ENCODE measurements at places on chromosomes 6 and 20.

GRCh38 chr6:37137201-37138090 lies 32.5 kb upstream of the PIM1 start:
- DNase-seq: no peak

DNA sequence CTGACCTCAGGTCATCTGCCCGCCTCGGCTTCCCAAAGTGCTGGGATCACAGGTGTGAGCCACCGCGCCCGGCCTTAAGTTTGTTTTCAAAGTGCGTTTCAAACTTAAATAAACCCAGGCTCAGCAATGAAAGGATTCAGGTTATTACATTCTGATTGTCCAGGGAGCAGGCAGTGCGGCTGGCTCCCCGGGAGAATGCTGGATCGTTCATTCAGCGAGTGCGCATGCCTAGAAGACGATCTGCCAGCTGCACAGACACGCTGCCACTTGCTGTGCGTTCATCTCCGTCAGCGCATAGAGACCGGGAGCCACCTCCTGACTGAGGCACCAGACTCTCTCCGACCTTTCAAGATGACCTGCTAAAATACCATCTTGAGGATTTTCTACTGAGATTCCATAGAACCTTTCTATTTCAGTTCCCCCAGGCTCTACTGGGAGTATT lies 163.9 kb upstream of the ZNF217 start:
- no peak for DNase-seq

DNA sequence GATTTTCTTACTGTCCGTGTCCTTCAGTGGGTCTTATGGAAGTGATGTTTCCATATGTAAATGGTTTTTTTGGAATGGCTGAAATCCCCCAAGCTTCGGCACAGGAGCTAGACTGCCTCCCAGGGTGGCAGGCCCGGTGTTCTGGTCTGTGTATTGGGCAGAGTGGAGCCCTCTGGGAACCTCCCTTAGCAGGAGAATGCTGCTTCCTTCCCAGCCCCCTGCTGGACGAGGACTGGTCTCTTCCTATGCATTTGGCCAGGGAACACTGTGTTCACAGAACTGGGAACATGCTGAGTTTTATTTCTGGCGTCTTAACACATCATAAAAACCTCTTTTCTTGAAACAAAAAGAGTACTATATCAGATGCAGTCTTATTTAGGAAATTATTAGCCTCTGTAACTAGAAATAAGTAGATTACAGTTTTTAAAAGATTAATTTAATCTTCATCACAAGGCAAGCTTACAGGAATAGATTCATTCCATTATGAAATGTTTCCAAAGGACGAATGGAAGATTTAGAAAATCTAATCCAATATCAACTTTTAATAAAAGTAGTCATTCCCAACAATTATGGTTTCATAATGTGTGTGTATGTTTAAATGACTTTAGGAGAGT lies 56.6 kb downstream of the SYTL3 start:
- DNase-seq: no peak

- DNase-seq: no peak
These were observed 371.4 kb downstream of the CDH4 start for GRCh38 chr20:61623451-61623850.

DNA sequence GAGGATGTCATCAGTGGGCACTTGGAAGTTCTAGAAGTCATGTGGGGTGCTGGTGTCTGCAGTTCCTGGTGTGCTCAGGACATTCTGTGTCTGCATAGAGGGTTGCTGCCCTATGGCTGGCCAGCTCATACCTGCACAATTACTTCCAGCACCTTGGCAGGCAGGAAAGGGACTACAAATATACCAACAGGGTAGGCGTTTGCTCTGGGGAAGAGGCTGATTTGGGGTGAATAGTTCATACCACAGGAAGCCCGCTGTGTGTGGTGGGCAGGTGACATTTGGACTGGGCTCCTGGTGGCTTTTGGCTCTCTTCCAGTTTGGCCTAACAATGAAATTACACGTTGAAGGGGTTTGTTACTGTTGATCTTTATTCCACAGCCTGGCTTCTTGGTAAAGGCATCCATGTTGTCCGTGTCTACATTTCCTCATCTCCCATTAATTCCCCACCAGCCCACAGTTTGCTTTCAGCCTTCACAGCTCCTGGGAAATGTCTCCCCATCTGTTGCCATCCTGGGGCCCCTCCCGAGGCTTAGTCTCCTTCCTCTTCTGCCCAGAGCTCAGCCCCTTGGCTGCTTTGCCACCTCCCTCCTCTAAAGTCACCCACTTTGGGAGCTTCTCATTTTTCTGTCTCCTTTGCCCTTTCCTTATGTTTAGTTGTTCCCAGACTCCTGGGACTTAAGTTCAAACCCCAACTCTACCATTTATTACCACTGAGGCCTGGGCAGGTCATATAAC lies 88.1 kb downstream of the RSPH3 start:
- DNase-seq: peak; percentile 5

DNA sequence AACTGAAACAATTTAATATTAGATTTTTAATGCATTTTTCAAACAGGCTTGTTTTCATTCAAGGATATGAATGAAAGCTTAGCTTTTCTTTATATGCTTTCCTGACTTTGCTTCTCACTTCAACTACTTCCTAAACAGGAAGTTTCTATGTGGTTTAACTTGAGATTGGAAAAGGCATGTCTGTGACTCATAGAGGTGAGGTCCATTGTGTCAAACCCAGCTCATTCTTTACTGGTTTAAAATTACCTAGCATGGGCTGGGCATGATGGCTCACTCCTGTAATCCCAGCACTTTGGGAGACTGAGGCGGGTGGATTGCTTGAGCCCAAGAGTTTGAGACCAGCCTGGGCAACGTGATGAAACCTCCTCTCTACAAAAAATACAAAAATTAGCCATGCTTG lies 34.4 kb downstream of the EFHC1 start:
- no peak for DNase-seq

GRCh38 chr6:35008858-35009257 lies 119.8 kb downstream of the ANKS1A start:
- no peak for DNase-seq

DNA sequence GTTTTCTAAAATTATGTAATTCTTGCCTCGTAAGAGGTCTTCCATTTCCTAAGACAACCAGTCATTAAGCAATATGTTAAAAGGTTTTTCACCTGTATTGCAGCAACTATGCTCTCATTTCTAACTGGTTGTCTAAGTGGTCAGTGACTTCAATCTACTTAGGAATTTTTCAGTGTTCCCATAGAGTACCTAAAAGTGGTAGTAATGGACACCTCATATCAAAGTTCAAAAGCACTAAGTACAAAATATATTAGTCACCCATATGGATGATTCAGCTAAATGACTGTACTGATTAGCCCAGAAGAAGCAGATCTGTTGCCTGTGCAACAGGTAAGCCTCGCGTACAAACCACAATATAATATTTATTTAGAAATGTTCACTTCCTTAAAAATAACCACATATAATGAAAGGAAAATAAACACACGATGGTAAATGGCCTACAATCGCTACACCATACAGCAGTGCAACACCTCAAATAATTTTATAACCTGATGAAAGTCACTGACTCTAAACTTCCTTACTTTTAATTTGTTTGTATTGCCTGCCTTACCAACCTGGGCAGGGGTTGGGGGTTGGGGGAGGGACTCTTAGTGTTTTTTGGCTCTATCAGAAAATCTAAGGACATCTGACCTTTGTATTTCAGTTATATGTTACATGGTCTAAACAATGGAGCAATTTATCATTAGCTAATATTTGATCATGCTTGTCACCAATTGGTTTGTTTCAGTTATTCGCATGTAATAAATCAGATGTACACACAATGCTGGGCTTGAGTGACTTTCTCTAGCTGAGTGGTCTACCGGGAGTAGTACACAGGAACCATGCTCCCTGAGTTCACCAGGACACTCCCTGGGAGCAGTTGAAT lies 105.9 kb downstream of the HIVEP2 start:
- DNase-seq: no peak

DNA sequence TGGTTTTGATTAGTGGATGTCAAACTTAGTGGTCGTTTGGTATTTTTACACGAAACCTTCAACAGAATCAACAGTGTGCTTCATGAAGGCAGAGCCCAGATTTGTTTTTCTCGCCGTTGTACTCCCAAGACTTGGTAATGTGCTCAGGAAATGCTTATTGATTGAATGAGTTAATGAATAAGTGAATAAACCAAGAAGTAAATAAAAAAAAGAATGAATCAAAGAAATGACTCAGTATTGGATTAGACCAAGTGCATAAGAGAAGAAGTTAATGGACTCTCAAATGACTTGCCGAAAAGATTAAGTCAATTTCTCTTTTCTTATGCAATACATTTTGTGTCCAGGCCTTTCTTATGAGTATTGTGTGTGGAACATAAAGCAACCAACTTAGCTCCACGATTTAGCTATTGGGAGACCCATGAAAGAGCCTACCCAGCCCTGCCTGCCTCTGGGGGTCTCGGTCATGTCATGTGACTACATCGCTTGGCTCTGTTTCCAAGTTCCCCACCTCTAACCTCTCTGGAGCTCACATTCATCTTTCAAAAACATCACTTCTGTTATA lies 10.6 kb upstream of the FUCA2 start:
- no peak for DNase-seq

DNA sequence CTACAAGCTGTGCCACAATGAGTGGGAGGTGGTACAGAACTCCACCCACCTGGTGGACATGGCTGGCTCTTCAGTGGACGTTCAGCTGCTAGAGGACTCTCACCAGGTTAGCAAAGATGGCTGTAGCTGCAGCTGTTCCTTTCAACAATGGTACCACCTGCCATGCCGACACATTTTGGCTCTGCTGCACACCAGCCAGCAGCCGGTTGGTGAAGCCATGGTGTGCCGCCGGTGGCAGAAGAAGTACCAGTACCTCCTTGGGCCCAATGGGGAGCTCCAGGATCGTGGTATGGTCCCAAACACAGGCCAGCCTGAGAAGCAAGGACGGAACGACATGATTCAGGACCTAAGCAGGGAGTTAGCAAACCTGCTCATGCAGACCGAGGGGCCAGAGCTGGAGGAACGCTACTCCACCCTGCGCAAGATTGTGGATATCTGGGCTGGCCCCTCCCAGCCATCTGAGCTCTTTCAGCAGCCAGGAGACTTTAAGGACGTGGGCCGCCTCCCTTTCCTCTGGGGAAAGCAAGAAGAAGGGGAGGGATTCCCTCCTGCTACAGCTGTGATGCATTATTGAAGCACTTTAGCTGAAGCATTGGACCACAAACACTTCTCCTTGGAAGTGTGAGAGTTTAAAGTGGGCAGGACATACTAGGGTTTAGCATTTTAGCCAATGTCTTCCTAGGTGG lies 2.8 kb upstream of the ZSWIM1 start:
- DNase-seq: no peak

DNA sequence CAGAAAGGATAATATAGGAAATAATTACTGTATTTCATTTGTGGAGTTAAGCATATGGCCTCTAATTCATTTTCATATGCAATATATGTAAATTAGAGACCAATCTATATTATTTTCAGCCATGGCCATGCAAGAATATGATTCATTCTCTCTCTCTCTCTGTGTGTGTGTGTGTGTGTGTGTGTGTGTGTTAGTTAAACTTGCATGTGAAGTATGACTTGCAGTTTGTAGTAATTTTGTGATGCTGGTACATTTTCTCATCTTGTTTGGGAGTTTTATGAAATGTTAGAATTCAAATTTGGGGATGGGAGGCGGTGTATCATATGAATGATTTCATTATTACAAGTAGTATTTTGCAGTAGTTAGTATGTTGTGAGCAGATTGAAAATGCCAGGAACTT lies 74.8 kb downstream of the JARID2 start:
- no peak for DNase-seq

- no peak for DNase-seq
These were observed 14.3 kb downstream of the RPP21 start for GRCh38 chr6:30359276-30359675.

- DNase-seq: no peak
These were observed 413.8 kb downstream of the PTPRT start for GRCh38 chr20:42775866-42776265.

DNA sequence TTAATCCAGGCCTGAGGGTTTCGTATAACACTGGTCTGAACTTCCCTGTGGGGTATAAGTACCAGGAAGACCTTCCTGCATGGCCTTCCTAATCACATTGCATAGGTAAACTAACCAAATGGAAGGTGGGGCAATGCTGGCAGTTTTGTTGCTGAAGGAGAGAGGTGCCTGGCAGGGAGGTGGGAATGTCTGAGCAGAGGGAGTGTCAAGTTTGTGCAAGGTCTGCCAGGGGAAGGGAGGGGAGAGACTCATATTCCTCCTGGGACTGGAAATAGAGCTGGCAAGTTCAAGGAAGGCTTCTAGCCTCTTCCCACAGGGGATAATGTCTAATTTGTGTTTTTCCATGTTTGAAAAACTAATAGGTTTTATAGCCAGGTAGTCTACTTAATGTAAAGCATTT lies 70.6 kb downstream of the HDDC2 start:
- DNase-seq: no peak

DNA sequence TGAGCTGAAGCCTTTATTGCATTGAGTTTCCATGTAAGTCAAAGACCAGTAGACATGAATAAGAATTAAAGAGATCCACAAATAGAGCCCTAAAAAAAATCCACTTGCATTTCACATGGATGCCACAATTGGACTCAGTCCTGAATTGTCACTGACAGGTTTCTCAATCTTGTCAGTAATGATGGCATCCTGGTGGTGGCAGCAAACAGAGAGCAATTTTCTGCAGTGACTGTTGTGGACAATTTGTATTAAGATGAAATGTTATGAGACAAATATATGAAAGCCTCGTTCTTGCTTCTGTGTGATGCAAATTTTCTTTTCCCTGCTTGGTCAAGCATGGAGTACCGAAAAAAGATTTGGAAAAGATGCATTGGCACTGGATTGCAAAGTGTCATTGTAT lies 278.9 kb downstream of the SAMD5 start:
- no peak for DNase-seq
